Stimulated activated CD4-positive, alpha-beta T cell treated with anti-CD3 and anti-CD28 coated beads, Interleukin-2, amount 100 ng/mL, for 24 hours (primary cell): ENCODE measurements at places on chromosomes 2 and 18.

- no peak for DNase-seq
Measured at GRCh38 chr2:227503433-227504406, 31.8 kb downstream of the AGFG1 start.

GRCh38 chr2:204031056-204031455 lies 94.5 kb downstream of the ICOS start:
- no peak for DNase-seq

- DNase-seq = no peak
Measured at GRCh38 chr2:3323360-3324035, 54.1 kb downstream of the EIPR1 start.

GRCh38 chr2:88582030-88582429 lies 45.2 kb downstream of the EIF2AK3 start:
- DNase-seq = no peak

DNA sequence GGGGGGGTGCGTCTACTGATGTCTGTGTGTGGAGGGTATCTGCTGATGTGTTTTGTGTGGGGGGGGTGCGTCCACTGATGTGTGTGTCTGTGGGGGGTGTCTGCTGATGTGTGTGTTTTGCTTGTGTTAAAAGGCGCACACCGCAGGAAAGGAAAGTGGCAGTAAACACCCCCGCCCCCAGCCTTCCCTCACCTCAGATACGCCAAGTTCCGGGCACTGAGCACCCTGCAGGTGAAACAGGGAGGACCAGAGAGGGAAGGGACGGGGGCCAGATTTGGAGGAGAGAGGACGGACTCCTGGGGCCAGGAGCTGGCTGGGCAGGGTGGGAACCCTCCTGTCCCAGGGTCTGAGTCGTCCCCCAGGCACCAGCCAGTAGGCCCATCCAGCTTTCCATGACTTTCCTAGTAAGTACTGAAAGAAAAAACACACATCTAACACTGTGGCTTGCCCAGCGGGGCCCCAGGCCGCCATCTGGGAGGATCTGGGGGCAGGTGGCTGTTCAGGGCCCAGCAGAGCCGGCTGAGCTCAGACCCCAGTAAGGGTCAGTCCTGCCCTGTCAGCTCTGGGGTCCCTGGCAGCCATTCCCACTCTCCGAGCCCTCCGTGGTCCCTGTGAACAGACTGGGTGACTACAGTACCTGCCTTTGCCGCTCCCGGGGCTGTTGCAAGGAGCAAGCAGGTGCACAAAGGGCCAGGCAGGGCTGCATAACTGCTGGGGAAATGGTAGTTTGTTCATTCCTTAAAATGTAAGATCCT lies 126.9 kb downstream of the NFATC1 start:
- peak; percentile 70 for DNase-seq

GRCh38 chr2:234676109-234676782 lies 179.4 kb upstream of the ARL4C start:
- no peak for DNase-seq

DNA sequence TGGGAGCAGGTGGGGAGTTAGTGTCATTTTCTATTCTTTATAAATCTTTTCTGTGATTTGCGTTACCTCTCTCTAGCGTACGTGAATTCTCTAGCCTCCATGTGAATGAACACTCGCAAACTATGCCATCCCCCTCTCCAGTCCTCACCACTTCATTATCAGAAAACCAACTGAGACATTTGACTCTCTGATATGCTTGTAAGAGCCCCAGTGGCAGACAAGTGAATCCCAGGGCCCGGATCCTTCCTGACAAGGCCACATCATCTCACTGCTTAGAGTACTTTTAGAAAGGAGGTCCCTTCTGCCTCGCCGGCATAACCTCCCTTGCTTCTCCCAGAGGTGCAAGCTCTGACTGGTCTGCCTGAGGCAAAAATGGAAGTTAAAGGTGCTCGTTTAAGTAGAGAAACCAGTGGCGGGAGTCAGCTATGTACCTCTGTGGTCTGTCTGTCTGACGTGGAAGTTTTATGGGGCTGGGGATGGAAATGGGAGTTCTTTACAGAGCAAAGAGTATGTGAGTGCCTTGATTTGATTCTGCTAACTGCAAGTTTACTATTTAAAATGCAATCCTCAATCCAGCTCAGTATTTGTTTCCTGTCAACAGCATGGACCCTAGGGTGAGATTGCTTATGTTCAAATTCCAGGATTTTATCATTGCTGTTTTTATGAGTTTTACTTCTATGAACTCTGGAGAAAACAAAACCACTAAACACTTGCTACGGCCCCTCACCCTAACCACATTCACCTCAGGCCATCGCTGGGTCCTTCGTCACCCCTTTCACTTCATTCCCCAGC lies 114.9 kb upstream of the MSTN start:
- DNase-seq = no peak

DNA sequence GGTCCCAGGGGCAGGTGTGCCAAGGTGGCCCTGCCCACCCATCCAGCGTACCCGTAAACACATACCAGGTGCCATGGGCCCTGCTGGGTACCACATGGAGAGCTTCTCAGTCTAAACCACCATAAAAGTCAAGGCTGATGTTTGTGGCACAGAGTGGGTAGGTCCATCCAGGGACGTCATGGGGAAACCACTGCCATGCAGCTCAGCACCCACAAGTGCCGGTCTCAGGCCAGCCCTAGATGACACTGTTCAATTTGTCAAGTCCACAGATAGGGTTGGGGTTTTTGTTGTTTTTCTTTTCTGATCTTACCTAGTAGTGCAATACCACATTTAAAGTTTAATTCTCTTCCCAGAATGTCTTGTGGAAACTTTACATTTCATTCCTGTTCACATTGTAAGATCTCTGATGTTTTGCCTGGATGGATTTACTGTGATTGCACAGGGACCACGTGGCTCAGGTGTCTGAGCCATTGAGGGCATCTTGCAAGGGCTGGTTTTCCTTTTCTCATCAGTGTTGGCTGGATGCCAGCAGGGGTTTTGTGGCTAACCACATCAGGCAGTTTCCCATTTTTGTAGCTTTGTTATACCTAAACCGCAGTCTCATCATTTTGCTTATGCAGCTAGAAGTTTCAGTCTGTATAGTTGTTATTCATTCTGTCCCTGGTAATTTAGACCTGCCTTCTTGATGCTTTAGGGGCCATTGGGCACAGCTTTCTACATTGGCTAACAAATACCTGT lies 64.7 kb downstream of the STK25 start:
- DNase-seq = peak; percentile 96

DNA sequence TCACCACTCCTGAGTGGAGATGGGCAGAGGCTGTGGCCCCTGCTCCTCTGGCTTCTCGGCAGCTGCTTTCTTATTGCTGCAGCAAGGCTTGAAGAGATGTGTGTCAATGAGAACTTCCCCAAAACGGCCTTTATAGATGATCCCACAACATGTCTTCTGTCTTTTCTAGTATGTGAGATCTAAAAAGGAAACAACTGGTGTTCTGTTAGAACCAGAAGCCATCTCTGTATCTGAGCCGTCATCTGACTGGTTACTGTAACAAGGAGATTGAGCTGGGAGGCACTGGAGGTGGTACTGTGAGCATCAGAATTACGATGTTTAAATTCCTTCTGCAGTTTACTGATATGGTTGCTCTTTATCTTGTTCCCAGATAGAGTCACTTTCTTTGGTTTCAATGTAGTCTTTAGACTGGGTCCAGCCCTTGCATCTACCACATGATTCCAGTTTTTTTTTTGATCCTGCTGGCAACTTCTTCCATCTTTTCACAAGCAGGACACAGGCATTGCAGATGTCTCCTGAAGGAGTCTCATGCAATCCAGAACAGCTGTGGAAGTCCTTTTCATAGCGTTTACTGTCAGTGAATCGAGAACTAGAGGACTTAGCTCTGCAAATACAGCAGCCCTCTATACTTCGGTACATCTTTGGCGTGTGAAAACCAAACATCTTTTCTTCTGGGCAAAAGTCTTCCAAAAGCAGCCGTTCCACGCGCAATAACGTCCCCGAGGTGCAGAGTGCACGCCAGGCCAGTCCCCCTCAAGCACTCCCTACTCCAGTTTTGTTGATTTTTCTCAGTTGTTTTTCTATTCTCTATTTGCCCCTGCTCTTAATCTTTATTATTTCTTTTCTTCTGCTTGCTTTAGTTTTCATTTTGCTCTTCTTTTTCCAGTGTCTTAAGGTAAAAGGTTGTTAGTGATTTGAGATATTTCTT lies 29.7 kb downstream of the TAF4B start:
- DNase-seq = no peak

DNA sequence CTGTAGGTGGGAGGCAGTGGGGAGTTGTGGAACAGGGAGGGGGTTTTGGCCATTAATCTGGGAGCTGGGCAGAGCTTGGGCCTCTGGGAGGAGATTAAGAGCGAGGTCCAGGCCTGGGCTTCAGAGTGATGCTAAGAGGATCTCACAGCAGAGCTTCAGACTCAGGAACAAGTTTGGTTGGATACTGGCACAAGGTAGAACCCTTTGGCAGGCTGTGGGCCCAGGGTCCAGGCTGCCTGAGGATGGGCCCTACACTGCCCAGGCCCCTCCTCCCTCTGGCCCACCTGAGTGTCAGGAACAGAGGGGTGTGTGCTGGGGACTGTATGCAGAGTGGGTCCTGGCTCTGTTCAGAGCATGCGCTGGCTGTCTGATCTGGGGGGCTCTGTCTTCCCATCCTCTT lies 334.9 kb downstream of the CYP26B1 start:
- DNase-seq = no peak

DNA sequence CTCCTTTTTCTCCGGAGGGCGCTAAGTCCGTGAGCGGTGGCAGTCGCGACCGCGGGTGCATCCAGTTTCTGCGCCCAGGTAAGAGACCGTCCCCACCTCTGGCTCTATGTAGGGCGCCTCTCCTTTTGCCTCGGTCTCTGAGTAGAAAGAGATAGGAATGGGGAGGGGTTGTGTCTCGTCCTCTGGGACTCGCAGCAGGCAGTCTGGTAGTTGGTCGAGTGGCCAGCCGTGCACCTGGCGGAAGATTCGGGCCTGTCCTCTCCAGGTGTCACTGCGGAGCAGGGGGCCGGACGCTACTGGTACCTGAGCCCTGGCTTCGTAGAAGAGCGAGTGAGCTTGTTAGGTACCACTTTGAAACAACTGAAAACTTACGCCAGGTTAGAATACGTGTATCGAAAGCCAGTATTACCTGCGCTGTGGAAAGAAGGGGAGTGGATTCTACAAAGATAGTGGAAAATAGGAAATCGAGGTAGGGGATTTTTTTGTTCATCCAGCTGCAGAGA lies 403 bp downstream of the MAP2 start:
- DNase-seq = peak; percentile 6

GRCh38 chr2:149737896-149738295 lies 150.3 kb upstream of the MMADHC start:
- no peak for DNase-seq

- no peak for DNase-seq
Measured at GRCh38 chr2:52144590-52144989, 1112.7 kb upstream of the NRXN1 start.

DNA sequence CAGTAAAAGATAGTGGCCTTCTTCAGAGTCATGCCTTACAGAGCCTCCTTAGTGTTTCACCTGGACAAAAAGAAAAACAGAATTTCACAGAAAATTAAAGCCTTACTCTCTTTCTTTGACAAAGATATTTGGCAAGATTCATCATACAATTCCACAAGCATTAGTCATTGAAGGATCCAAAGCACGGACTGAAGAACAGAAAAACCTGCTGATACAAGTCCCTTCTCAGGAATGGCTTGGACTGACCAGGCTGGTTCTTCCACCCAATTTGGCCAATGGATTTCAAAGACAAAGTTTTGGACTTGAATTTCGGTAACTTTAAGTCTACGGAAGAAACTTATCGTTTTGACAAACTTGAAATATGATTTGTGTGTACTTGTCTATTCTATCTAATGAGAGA lies 39.1 kb upstream of the GALNT3 start:
- DNase-seq = no peak

DNA sequence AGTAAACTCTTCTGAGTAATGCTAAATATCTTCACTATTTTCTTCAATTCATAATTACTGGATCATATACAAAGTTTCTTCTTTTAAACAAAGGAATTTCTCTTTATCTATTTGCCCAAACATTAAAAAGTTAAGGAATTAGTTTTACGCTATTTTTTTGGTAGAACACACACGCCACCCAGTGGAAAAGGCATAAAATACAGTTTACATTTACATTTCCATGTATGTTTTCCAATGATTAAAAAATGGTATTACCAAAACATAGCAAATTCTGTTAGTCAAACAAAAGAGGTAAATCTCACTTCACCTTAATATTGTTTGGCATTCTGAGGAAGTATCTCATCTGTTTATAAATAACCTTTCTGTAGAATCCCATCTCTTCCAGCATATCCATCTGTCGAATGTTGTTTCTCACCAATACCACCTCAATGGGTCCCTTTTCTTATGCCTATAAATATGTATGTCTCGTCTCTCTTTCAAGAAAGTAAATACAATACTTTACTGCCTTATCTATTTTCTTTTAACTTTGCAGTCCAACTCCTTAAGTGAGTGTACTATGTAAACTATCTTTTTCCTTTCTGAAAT lies 7.2 kb downstream of the BOLL start:
- DNase-seq = peak; percentile 13

DNA sequence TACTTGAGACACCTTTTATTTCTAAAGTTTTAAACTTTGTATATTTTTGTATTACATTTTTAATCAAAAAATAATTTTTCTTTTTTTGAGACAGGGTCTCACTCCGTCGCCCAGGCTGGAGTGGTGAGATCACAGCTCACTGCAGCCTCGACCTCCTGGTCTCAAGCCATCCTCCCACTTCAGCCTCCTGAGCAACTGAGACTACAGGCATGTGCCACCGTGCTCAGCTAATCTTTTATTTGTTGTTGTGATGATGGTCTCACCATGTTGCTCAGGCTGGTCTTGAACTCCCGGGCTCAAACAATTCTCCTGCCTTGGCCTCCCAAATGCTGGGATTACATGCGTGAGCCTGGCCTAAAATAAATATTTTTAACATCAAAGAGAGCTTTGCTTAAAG lies 218.7 kb upstream of the SH3BP4 start:
- DNase-seq = no peak

GRCh38 chr18:33676593-33676992 lies 98.6 kb downstream of the ASXL3 start:
- no peak for DNase-seq

GRCh38 chr2:232338759-232339106 lies 39.8 kb upstream of the ALPP start:
- DNase-seq = no peak

GRCh38 chr2:70461414-70461813 lies 92.2 kb downstream of the TGFA start:
- DNase-seq = no peak

DNA sequence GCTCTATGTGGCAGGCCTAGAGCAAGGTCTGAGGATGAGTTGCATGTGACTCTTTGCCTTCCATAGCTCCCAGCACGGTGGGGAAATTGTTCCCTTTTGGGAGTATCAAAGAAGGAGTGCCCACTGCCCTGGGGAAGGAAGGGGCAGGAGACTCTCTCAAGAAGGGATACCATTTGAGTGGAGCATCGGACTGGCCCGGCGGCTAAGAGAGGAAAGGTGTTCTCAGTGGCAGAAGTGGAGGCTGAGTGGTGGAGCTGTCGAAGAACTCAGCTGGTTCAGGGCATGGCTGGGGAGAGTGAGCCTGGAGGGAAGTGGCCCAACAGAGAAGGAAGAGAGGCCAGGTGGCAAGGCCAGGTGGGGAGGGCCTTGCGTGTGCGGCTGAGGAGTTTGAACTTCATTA lies 235.2 kb downstream of the DYSF start:
- DNase-seq = no peak

GRCh38 chr2:38977047-38977446 lies 87.4 kb downstream of the ARHGEF33 start:
- DNase-seq = no peak
